ENCODE measurements at places on chromosomes 3 and 15. TPM values are rescaled to one million over a fixed set of nuclear protein-coding genes. Genes with fewer than 3 reads are reported as not detected.

STAC gene
- 0.08 TPM for total RNA-seq

SOX14 gene
- not detected for total RNA-seq

TTC21A gene
- total RNA-seq: 2.1 TPM

ACAD9 gene
- 21.2 TPM for total RNA-seq

WDR82 gene
- total RNA-seq: 73.8 TPM

CCDC54 gene
- not detected for total RNA-seq

GOLGA8G gene
- total RNA-seq: not detected

CPLX3 gene
- 0.48 TPM for total RNA-seq

ARL8B gene
- total RNA-seq: 54.6 TPM

SLC2A2 gene
- not detected for total RNA-seq

LRRC34 gene
- 1.9 TPM for total RNA-seq

GABPB1 gene
- total RNA-seq: 16.9 TPM

RASSF1 gene
- total RNA-seq: 42.7 TPM

NOX5 gene
- total RNA-seq: 0.39 TPM

MUSTN1 gene
- not detected for total RNA-seq

C3orf85 gene
- total RNA-seq: not detected

NR2E3 gene
- total RNA-seq: not detected

TMEM62 gene
- 6.9 TPM for total RNA-seq

CCR2 gene
- total RNA-seq: not detected
